Dorsolateral prefrontal cortex (tissue), 122 donors: ENCODE measurements at places on chromosomes 4 and X. TPM values are rescaled to one million over a fixed set of nuclear protein-coding genes. Genes with fewer than 3 reads are reported as not detected.

GRCh38 chr4:73944061-73944875, 37.6 kb downstream of the PF4 start:
- DNase-seq, result no peak

AMER1 gene
- 7.1 TPM for total RNA-seq

IL2RG gene
- total RNA-seq, result 1.8 TPM

SERPINA7 gene
- total RNA-seq, result not detected

GRCh38 chrX:109624641-109625616, at the start of gene KCNE5:
Gene KCNE5 (minus strand): TSS chrX:109625172. CDS start chrX:109625020, 152 bp downstream.
- no peak for DNase-seq

LINC00632 gene
- 9,063 TPM for total RNA-seq

DNA sequence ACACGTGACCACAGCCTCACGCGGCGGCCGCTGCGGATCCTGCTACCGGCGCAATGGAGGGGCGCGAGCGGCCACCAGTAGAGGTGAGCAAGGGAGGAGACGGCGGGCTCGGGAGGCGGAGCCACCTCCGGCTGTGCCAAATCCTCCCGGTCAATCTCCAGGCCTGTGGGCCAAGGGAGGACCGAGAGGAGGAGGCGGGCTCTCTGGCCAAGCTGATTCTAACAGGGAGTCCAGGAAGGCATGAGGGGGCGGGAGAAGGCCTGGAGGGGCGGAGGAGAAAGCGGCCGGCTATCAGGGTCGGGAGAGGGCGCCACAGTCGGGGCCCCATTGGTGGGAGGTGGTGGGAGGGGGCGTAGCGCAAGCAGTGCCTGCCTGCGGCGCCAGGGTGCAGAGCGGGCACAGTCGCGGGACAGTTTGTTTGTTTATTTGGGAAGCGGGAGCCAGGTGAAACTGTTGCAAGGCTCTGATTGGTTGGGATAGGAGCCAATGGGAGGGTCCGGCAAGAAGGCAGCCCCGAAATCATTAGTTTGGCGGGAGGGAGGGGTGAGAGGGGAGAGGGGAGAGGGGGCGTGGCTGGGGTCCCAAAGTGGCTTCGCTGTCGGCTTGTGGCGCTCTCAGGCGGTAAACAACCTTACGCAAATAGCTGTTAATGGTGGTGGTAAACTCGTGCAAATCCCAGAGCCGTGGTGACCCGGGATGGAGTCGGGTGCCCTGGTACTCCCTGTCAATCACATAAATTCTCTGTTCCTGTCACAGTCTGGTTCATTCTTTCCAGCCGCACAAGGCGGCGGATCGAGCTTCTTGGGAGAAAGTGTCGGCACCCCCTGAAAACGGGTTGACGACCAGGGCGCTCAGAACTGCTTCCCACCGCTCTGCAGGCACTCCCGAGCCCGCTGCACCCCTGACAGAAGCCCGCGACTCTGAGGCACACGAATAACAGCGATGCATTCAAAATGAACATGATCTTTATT, at the start of gene IRS4:
Gene IRS4, minus strand, starts transcription at position 55 of the 971 bp plus-strand sequence.
- peak; percentile 44 for DNase-seq

DNA sequence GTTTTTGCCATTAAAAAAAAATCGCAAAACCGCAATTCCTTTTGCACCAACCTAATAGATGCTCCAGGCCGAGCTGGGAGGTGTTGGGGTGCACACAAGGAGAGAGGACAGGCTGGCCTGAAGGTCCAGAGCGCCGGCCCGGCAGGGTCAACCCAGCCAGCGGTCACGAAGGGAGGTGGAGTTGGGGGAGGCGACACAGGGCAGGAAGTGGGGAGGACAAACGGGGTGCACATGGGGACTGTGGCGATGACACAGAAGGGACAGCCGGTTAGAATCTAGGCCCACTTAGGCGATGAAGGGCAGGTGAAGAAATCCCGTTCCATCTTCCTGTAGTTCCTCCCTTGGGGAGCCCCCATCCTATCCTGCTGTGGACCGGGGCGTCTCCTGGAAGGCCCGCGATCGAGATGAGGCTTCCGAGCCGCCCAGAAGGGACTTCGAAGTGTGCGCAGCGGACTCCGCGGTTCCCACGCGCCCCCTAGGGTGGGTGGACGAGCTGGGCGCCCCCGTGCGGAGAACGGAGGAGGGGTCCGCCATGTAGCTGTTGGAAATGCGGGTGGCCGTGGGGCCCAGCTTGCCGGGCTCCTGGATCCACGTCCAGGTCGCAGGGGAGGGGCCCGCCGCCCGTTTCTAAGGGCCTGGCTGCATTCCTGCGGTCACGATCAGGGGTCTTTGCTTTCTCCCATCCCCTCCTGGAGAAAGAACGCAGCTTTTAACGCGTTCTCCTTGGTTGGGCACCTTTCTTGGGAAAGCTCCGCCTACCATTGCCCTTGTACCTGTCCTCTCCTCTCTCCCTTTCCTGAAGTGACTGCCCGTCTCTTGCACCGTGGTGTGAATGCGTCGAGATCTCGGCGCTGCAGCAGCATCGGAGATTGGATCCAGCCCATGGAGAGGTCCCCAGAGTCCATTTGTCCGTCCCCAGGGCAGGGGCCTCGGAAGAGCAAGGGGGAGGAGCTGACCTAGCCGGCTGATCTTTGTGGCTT, 17.0 kb upstream of the HPF1 start:
- DNase-seq, result no peak

- no peak for DNase-seq
Measured at GRCh38 chr4:119602366-119602765, 26.2 kb downstream of the PDE5A start.

- DNase-seq, result no peak
Measured at GRCh38 chrX:38887222-38887621, 86.0 kb downstream of the MID1IP1 start.

- no peak for DNase-seq
Measured at GRCh38 chr4:115770046-115770543, 656.7 kb upstream of the NDST4 start.
